ENCODE measurements at places on chromosomes 11 and 22. TPM values are rescaled to one million over a fixed set of nuclear protein-coding genes. Genes with fewer than 3 reads are reported as not detected.
A peak's percentile ranks its signal among the peaks of the same experiment; 100 is the strongest.

GRCh38 chr11:44188643-44189042, 93.2 kb downstream of the EXT2 start:
- DNase-seq: no peak

DNA sequence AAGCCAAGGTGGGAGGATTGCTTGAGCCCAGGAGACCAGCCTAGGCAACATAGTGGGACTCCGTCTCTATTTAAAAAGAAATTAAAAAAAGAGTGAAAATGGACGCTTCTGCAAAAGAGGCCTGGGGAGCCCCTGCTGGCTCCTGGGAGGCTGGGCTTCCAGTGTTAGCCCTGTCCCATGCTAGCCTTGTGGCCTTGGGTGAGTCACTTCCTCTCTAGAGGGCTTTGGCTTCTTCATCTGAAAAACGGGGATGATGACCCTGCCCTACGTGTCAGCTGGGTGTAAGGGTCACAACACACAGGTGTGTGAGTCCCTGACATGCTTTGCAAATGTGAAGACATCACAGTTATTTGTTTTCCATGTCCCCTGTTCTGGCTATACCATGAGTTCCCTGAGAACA, 32.8 kb downstream of the FAM227A start:
- DNase-seq: no peak

DNA sequence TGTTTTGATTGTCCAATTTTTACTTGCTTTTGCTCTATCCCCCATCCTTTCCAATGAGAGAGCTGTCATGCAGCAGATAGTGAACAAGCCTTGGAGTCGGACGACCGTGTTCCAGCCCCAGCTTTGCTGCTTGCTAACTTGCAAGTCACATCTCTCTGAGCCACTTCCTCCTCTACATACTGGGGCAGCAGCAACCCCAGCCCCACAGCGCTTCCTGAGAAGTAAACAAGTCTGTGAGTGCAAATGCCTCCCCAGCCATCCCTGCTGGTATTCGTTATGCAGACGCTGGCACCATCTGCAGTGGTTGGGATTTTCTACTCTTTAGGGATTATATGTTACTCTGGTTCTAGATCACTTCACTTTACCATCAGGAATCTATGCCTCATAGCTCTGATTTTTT, 35.0 kb downstream of the TPBGL start:
- no peak for DNase-seq

- no peak for DNase-seq
These were observed 18.3 kb upstream of the TTLL12 start for GRCh38 chr22:43205261-43205691.

DNA sequence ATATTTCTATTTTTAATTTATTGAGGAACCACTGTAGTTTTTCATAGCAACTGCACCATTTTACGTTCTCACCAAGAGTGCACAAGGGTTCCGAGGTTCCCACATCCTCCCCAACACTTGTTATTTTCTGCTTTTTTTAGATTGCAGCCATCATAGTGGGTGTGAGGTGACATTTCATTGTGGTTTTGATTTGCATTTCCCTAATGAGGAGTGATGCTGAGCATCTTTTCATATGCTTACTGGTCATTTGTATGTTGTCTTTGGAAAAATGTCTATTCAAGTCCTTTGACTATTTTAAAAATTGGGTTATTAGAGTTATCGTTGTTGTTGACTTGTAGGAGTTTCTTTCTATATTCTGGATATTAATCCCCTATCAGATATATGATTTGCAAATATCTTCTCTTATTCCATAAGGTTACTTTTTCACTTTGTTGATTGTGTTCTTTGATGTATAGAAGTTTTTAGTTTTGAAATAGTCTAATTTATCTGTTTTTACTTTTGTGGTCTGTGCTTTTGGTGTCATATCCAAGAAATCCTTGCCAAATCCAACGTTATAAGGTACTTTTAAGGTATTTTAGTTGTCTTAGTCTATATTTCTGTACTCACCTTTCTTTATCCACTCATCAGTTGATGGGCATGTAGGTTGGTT, 9.0 kb downstream of the NEAT1 start:
- peak; percentile 29 for DNase-seq

GRCh38 chr11:131993246-131993645, 622.8 kb downstream of the NTM start:
- DNase-seq: no peak

GRCh38 chr11:200224-201003, 6.8 kb downstream of the BET1L start:
- no peak for DNase-seq

DNA sequence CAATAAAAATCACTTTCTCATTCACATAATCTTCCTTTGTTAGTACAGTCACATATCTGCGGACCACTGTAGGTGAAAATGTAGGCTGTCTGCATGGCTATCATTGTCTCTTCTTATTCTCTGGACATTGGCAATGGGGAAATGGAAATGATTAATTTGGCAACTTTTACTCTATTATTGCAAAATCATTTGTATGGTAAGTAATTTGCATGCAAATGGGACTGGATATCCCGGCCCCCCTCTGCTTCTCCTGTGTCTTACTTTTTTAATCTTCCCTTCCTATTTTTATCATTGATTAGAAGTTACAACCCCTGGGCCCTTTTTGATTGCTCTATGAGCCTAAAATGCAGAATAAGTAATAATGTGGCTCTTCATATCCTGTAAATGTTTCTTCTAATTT, 6.0 kb downstream of the GRK3 start:
- DNase-seq: no peak

GRCh38 chr11:30392221-30392784, 69.4 kb downstream of the ARL14EP start:
- no peak for DNase-seq

DNA sequence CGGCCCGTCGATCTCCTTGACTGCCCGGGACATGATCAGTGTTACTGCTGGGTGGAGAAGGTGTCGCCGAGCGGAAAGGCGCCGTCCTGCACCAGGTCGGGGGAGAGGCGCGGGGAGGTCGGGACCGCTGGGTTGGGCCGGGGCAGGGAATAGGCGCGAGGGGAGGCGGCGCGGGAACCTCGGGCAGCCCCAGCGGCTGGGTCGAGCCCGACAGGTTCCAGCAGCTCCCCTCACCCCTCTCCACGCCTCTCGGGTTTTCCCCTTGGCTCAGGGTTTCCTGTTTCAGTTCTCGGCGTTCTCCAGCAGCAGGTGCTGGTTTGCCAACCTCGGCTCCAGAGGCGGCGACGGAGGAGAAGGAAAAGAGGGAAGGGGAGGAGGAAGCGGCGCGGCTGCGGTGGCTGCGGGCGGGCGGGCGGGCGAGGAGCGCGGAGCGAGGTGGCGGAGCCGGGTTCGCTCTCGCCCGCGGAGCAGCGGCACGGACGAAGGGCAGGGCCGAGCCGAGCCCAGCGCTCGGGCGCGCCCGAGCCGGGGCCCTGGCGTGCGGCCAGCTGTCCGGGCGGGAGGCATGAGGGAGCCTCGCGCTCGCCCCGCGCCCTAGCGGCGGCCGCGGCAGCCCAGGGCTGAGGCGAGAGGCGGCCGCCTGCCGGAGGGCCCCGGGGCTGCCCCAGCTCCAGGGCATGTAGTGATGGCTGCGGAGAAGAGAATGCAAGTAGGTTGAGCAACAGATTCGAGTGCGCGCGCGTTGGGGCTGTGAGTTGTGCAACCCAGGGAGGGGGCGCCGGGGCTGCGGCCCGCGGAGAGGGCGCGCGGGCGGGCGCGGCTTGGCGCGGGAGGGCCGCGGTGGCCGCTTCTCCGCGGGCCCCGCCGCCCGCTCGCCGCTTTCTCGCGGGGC, at the start of gene ZC3H12C:
Gene ZC3H12C, plus strand, starts transcription at position 878 of the 892 bp plus-strand sequence. CDS start 20 bp downstream, outside the sequence.
- peak; percentile 93 for DNase-seq

DNA sequence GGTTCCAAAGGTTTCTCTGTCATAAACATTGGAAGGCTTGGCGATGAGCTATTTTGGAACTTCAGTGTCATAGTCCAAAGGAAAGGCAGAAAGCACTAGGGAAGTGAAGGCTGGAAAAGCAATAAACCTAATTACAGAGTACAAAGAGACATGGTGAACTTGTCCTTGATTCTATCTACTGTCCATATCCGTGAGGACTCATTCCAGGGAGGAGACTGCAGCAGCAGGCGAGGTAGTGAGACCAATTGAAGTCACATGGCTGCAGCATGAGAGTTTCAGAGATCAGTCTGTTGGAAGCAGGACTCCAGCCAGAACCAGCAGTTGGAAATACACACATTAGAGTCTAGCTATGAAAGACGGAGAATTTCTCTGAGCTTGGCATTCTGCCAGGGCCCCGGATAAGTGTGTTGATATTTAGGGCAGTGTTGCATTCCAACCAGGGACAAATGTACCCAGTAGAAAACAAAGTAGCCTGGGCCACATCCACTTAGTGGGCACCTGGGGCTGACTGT, 54.1 kb upstream of the ARHGAP42 start:
- no peak for DNase-seq

DNA sequence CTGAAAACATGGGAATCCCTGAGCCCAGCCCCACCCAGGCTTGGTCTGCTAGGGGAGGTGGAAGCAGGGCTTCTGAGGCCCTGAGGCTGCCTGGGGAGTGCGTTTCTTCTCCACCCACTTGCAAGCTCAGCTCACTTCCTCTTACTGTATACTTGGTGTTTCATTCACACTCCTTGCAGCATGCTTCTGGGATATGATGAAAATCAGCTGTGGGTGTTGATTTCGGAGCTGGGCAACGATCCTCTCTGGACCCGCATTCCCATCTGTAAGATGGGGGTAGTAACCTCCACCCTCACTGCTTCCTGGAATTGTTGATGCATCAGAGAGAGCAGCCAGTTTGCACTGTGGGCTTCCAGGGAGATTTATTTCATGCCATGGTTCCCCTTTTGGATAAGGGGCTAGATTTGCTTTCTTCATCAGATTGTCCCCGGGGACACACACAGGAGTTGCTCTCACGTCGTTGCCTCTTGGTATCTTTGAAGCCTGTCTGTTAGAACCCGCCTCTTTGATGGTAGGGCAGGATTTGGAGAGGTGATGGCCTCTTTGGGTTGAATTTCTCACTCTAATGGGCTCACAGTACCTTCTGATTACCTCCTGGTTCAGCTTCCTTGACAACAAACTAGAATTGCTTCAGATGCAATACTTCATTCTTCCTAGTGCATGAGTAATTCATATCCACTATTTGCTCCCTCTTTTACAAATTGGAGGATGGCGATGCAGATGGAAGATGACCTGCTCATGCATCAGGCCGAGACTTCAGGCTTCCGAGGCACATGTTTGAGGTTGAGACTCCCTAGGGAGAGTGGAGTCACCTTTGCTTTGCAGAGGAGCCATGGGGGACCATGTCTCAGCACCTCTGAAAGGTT, 40.4 kb downstream of the BCR start:
- DNase-seq: peak; percentile 76

DNA sequence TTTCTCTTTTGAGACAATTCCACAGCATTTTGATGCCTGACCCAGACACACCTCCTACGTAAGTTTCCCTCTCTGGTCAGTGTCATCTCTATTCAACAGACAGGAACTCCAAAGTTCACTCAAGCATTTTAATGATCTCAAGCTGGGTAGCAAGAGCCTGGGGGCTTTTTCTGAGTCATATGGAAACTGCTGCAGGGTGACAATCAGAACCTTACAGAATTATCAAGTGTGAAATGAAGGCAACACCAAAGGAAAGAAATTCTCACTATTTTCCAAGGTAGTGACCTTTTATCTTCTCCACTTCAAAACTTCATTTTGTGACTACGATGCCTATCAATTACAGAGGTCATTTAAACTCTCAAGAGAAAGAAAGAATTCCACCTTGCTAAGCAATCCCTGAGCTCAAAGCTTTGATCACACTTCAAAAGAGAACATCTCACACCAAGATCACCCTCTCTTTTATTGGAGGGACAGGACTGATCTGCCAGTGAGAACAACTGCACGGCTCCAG, 229.0 kb upstream of the ZC3H12C start:
- DNase-seq: no peak

DNA sequence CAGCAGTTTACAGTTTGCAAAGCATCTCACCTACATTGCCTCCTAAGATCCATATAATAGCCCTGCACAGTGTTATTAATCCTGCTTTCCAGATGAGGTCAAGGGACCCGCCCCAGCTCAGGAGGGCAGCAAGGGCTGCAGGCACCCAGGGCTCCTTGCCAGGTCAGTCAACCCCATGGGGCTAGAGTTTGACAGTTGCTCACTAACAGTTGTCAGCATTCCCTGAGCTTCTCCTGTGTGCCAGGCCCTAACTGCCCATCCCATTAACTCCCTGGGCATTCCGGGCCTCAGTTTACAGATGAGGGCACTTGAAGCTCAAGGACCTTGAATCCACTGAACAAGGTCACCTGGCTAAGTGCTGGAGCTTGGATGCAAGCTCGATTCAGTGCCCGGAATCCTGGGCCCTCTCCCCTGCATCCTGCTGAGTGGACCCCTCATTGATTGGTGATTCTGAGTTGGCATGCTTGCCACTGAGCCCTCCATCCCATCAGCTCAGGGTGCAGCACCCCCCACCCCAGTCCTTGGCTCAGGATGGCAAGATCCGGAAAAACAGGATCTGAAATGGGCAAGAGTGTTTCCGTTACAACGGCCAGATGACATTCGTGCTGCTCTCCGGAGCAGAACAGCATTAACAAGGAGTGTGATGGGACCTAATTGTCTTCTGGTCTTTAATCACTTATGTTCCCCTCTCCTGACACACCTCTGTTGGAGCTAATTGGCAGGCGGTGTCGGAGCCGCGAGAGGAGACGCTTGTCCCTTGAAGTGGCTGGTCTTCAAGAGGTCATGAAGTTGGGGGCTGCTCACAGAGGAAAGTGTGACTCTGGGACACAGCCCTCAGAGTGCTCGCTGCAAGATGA, 87.4 kb upstream of the SHISAL1 start:
- no peak for DNase-seq

GRCh38 chr11:62611705-62612365, 740 bp downstream of the EML3 start:
- DNase-seq: peak; percentile 56

GRCh38 chr22:25566898-25567235, 2.4 kb downstream of the GRK3 start:
- no peak for DNase-seq

- DNase-seq: no peak
These were observed 5.6 kb downstream of the CSTPP1 start for GRCh38 chr11:46942172-46942571.

- no peak for DNase-seq
These were observed 77.6 kb upstream of the ANO3 start for GRCh38 chr11:26254378-26254777.

GRCh38 chr11:127675581-127675980, 675.0 kb upstream of the KIRREL3 start:
- DNase-seq: peak; percentile 14

GRCh38 chr22:20741634-20742581, 32.0 kb upstream of the SERPIND1 start:
- peak; percentile 62 for DNase-seq

GRCh38 chr11:94806014-94806413, 37.9 kb downstream of the AMOTL1 start:
- no peak for DNase-seq

GRCh38 chr22:49975543-49976389, 15.2 kb downstream of the PIM3 start:
- no peak for DNase-seq

Gene CTSW
- not detected for total RNA-seq

Gene SHANK2
- 0.52 TPM for total RNA-seq

Gene TRIM64
- not detected for total RNA-seq

Measured in MCF 10A (cell line).